ENCODE measurements at places on chromosomes 6 and 20. TPM values are rescaled to one million over a fixed set of nuclear protein-coding genes. Genes with fewer than 3 reads are reported as not detected.

The AP5S1 gene
- total RNA-seq: 14.5 TPM

- no peaks in the 10 kb centered on the region for H3K27me3 ChIP-seq
- H3K4me3 ChIP-seq: no peak overlapping the region
- H3K4me1 ChIP-seq: no peaks in the 10 kb centered on the region
- DNase-seq: no peak
Observed at GRCh38 chr6:134903448-134903847, 46.5 kb downstream of the ALDH8A1 start.

DNA sequence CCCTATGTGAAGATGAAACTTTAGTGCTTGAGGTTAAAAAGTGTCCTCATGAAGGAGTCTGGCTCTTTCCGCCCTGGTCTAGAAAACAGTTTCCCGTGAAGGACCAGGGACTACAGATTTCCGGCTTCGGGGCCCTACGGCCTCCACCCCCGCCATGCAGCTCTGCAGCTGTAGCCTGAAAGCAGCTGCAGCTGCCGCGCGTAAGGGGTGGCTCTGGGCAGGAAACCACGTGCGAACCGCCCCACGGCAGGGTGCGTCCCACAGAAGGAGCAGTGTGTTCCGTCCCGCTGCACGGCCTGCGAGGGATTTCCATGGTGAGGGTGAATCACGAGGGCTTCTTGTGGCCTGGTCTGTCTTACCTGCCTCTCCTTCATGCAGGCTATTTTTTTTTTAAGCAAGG lies 117.0 kb downstream of the ERMARD start:
- peak overlapping the region; percentile 49 for H3K27ac ChIP-seq
- peak; percentile 54 for DNase-seq
- peaks cover 3% of the 10 kb centered on the region for H3K27me3 ChIP-seq
- H3K4me1 ChIP-seq: peaks cover 10% of the 10 kb centered on the region
- no peaks in the 10 kb centered on the region for H3K36me3 ChIP-seq
- H3K4me3 ChIP-seq: peak overlapping the region; percentile 26

- H3K27me3 ChIP-seq: no peaks in the 10 kb centered on the region
- H3K4me1 ChIP-seq: peaks cover 14% of the 10 kb centered on the region
- no peaks in the 10 kb centered on the region for H3K36me3 ChIP-seq
- DNase-seq: no peak
- H3K4me3 ChIP-seq: no peak overlapping the region
Observed at GRCh38 chr6:34819571-34820480, 27.9 kb downstream of the BLTP3A start.

- no peaks in the 10 kb centered on the region for H3K36me3 ChIP-seq
- H3K4me3 ChIP-seq: no peak overlapping the region
- H3K4me1 ChIP-seq: no peaks in the 10 kb centered on the region
- H3K27me3 ChIP-seq: peaks cover 5% of the 10 kb centered on the region
- H3K27ac ChIP-seq: no peak overlapping the region
Observed at GRCh38 chr6:21855811-21856455, 262.4 kb downstream of the SOX4 start.

All from naive thymus-derived CD8-positive, alpha-beta T cell (primary cell).